T-cell (primary cell): ENCODE measurements at places on chromosomes 13 and 19.
A peak's percentile ranks its signal among the peaks of the same experiment; 100 is the strongest.

GRCh38 chr13:85430216-85430794, 368.9 kb downstream of the SLITRK6 start:
- no peak for DNase-seq

- no peak for DNase-seq
Observed at GRCh38 chr19:33343859-33344572, 29.5 kb upstream of the CEBPG start.

- DNase-seq: peak; percentile 66
Observed at GRCh38 chr19:45569619-45570421, 14.8 kb downstream of the OPA3 start.

DNA sequence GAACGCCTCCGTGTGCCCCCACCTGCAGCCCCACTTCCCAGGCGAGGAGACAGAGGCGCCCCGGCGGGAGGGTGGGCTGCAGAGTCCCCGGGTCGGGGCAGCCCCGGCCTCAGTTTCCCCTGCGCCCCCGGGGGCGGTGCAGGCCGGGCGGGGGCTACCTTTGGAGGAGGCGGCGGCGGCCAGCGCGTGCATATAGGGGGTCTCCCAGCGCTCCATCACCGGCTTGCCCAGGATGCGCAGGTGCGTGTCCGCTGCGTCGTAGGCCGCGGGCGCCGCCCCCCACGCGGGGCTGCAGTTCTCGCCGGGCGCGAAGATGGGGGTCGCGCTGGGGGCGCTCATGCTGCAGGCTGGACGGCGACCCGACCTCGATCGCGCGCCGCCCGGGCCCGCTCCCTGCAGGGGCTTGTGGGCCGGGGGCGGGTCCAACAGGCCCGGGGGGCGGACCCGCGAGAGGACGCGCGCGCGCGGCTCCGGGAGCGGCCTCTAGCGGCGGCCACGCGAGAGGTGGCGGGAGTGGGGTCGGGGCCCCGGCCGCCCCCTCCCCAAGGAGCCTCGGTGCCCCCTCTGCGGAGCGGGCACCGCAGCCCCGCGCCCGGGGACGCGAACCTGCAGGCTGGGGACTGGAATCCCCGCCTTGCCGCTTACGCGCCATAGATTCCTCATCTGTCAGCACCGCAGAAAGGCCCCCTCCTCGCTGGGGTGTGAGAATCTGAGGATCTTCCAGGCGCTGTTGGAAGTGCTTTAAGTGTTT, at the start of gene GAMT:
GAMT (minus strand) TSS at position 405 of the 751 bp plus-strand sequence; CDS start at position 339, 66 bp downstream.
- peak; percentile 36 for DNase-seq

DNA sequence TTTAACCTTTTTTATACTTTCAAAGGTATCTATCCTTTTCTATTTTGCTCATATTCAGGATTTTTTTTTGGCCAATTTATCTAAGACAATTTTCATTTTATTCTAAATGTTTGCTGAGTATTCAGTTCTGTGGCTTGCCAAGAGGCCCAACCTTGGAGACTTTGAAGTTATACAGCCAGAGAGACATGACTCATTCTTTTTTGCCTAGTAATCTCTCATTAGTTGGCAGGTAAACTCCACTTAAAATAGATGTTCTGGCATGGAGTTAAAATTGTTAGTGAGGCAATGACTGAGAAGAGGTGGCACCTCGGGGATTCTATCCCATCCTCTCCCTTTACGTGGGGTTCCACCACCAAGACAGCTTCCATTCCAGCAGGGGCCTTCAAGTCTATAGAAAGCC, 213.8 kb downstream of the KCTD12 start:
- no peak for DNase-seq

GRCh38 chr19:29872224-29872731, 60.5 kb downstream of the CCNE1 start:
- peak; percentile 8 for DNase-seq

DNA sequence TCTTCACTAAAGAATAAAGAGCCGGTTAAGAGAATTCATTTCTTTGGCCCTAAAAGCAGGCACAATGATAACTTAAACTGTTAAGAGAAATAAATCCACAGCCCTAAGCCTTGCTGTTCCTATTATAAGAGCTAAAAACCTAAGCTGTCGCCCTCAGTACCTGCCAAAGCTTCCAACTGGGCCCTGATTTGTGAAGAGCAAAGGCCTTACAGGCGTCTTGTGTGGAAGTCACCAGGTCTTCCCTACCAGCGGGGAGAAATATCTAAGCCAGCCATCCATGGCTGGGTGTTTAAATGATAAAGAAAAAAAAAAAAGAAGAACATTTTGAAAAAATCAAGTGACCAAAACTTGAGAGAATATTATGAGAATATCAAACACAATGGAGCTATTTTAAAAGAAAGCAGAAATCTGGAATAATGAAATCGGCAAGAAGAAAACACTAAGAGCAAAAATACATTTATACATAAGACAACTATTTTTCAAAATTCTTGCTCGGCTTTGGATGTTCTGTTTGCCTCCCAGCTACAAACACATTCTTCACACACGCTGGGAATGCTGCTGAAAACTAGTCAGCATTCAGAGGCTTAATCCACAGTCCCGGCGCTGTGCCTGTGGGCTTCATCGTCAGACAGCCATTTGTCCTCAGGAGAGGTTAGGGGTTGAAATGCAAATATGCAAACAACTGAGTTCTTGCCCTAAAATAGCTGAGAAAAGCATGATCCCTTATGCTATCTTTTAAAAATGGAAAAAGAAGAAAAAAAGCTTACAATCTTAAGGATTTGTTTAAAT, 89.8 kb upstream of the LSM14A start:
- no peak for DNase-seq

DNA sequence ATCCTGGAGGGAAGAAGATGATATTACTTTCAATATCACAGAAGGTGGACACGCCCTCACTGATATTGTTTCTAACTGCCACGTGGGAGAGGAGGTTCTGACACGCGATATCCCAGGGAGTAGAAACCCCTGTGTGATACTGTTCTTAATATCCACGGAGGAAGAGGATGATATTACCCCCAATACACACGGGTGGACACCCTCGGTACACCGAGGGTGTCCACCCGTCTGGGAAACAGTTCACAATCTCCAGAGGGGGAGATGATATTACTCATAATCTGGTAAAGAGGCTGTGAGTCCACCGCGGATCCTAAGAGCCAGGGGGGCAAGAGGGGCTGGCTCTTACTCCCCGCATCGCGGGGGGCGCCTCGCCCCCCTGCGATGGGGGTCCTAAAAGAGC, 29.7 kb upstream of the RGCC start:
- no peak for DNase-seq

DNA sequence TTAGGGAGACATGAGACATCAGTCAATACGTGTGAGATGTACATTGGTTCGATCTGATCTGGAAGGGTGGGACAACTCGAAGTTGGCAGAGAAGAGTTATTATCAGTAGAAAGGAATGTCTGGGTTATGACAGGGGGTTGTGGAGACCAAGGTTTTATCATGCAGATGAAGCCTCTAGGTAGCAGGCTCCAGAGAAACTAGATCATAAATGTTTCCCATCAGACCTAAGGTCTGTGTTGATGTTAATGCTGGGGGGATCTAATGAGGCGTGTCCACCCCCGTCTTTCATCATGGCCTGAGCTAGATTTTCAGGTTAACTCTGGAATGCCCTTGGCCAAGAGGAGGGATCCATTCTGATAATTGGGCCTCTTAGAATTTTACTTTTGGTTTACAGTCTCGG, 187.0 kb upstream of the KL start:
- DNase-seq: no peak

DNA sequence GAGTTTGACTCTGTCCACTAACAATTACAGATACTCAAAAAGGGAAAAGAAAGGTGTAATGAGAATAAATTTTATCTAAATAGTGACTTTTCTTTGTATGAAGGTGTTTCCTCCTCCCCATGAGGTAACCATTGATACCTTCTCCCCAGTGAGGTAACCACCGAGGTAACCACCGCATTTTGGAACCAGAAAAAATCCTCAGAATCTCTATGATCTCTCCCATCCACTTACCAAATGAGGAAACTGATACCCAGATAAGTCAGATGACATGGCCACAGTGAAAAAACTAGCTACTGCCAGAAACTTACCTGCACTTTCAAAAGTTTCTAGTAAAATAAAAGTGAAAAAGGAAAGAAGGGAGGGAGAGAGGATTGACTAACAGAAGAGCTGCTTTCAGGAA, 124.0 kb upstream of the FNDC3A start:
- DNase-seq: no peak

DNA sequence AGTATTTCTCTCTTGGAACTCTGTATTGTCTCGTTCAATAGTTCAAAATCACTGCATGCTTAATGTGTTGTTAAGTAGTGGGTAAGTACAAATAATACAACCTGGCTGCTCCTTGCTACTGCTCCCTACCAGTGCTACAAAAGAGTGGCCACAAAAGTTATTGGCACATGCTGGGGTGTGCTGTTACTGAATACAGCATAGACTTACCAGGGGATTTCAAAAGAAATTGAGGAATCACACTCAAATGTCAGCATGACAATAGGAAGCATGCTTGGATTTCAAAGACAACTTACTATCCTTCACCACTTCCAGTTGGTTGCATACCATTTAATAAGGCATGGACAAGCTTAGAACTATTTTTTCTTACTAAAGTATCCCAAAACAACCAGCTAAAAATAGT, 1041.3 kb upstream of the SPRY2 start:
- no peak for DNase-seq
